ENCODE measurements at places on chromosomes 3 and 15.

GRCh38 chr15:33508703-33509102, 197.9 kb downstream of the RYR3 start:
- no peak for DNase-seq

GRCh38 chr3:171379281-171379680, 80.9 kb downstream of the TNIK start:
- DNase-seq: no peak

DNA sequence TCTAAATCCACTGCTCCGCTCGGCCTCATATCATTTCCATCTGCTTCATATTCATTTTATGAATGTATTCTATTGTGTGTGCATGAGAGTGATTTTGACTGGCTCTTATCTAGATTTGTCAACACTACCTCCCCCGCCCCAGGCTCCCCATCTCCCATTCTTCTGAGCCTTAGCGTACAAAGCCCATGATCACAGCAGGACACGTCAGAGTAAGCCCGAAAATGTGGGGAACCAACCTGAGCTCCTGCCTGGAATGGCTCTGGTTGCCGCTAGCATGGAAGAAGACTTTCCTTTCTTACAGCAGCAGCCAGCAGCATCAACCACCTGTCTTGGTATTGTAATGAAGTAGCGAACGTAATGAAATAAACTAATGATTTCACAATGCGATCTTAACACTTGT, 61.4 kb downstream of the GABRB3 start:
- DNase-seq: no peak

- no peak for DNase-seq
These were observed 121.4 kb downstream of the VGLL4 start for GRCh38 chr3:11522398-11522715.

DNA sequence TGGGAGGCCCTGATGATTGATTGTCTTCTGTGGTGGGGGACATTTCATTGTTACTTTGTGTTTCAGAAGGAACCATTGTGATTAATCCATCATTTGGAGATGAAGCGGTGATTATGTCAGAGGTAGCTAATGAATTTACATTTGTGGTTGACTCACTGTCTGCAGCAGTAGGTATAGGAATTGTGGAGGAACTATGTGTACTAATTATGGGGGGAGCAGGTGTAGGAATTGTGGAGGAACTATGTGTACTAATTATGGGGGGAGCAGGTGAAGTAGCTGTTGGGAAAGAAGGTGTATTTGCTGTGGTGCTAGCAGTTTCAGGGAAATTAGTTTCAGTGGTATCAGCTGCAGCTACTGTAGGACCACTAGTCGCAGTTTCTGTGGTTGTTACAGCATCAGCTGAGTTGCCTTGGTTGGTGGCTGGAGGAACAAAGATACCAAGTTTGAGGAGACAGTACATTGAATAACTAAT, 6.9 kb downstream of the MUC13 start:
- no peak for DNase-seq

- no peak for DNase-seq
These were observed 707.0 kb downstream of the ROBO2 start for GRCh38 chr3:77746892-77747291.

- no peak for DNase-seq
These were observed 17.8 kb downstream of the MAP2K1 start for GRCh38 chr15:66404532-66404931.

DNA sequence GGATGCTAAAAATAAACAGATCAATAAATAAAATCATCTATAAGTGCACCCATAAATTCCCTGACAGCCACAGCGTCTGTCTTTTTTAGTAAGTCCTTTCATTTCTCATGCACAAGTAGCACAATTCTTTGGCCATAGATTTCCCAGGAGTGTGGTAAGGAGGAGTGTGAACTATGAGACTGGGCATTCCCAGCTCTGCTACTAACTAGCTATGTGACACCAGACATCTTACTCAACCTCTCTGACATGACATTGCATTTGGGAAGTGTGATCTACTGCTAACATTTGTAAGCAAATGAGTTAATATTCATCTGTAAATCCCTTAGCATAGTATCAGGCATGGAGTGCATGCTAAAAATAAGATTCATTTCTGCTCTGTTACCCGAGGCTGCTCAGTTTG, 301.7 kb downstream of the NTRK3 start:
- peak; percentile 47 for DNase-seq
